ENCODE measurements at places on chromosomes 6 and 20. TPM values are rescaled to one million over a fixed set of nuclear protein-coding genes. Genes with fewer than 3 reads are reported as not detected.

MAS1 gene
- total RNA-seq: 0.68 TPM

WFDC12 gene
- not detected for total RNA-seq

HLA-DRB5 gene
- not detected for total RNA-seq

SAMD3 gene
- 1.2 TPM for total RNA-seq

EYA2 gene
- 1.5 TPM for total RNA-seq

EBF4 gene
- 2.7 TPM for total RNA-seq

DACT2 gene
- 4.9 TPM for total RNA-seq

FAXC gene
- total RNA-seq: 11.1 TPM

COL12A1 gene
- total RNA-seq: 1.4 TPM
